ENCODE measurements at places on chromosomes 16 and 17.

GRCh38 chr16:86819533-86819892 lies 241.2 kb downstream of the FOXL1 start:
- no peak for ATAC-seq

DNA sequence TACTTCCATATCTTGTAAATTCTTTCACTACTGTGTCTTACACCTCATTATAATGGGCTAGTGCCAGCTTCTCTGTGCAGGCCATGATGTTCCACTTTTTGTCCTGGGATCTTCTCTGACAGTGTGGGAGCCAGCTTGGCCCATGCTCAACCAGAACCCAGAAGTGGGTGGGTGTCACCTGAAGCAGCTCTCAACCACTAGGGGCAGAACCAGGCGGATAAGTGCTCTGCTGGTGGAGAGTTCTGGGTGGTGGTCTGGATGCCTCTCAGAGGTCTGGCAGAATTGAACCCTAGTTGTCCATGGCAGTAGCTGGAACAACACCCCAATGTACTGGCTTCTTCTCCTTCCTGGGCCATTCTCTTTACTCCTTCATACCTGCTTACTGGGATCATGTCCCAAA lies 254.1 kb upstream of the N4BP1 start:
- ATAC-seq: no peak

- ATAC-seq: no peak
These were observed 22.6 kb downstream of the MXRA7 start for GRCh38 chr17:76688165-76688622.

- ATAC-seq: no peak
These were observed 692 bp upstream of the KCNJ16 start for GRCh38 chr17:70074236-70074830.

GRCh38 chr16:17574256-17574655 lies 103.5 kb upstream of the XYLT1 start:
- ATAC-seq: no peak

DNA sequence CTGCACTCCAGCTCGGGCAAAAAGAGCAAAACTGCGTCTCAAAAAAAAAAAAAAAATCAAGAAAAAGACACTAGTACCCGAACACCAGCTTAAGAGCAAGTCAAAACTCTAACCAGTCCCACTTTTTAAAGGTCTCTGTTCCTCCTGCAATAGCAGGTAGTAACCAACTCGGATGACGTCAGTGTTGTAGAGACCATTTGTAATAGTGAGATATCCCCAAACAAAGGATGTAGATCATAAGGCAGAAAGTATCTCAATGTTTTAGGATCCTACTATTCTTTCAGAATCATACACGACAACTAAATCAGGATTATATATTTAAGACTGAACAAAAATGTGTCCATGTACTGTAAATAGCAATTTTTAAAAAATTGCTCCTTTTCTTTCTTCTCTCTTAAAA lies 2.4 kb downstream of the JPT1 start:
- ATAC-seq: no peak
